Colonic mucosa (tissue), 4 donors: ENCODE measurements at places on chromosomes 2 and 18. TPM values are rescaled to one million over a fixed set of nuclear protein-coding genes. Genes with fewer than 3 reads are reported as not detected.

DNA sequence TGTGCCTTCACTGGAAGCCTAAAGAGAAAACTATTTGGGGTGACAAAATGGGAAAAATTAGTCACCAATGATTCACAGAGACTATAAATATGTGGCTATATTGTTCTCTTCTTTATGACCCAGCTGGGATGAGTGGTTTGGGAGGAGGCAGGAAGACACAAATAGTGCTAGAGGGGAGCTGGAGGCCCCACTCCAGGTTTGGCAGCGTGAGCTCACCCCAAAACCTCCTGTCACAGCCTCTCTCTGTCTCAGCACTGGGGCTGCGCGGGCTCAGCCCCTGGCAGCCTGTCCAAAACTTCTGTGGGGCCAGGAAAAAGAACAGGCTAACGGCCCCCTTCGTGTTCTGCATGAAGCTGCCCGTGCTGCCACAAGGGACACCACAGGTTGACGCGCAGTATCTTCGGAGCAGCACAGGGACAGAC lies 73.2 kb upstream of the LCLAT1 start:
- DNase-seq = no peak
- no peaks in the 10 kb centered on the region for H3K4me1 ChIP-seq
- H3K4me3 ChIP-seq = no peak overlapping the region
- no peaks in the 10 kb centered on the region for H3K36me3 ChIP-seq
- H3K27me3 ChIP-seq = no peaks in the 10 kb centered on the region

The POTEF gene
- total RNA-seq = not detected

DNA sequence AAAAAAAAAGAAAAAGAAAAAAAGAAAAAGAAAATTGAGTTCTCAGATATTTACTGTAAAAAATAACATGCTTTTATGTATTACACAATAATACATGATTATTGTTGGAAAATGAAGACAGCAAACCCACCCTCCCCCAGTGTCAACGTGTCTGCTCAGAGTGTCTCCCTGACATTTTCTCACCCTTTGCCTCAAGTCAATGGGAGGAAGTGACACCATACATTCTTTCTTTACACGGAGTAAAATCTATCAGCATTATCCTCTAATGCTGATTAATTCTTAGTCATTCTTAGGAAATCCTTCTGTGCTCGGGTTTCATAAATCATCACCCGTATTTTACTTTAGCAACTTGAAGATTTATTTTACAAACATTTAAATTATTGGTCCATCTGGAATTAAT lies 32.0 kb downstream of the CTAGE1 start:
- DNase-seq = no peak
- no peak overlapping the region for H3K27ac ChIP-seq
- H3K27me3 ChIP-seq = no peaks in the 10 kb centered on the region
- no peak overlapping the region for H3K4me3 ChIP-seq
- H3K36me3 ChIP-seq = no peaks in the 10 kb centered on the region
- no peaks in the 10 kb centered on the region for H3K4me1 ChIP-seq

The LRP1B gene
- total RNA-seq = 0.10 TPM

GRCh38 chr2:9329497-9329896 lies 93.8 kb downstream of the ITGB1BP1 start:
- H3K4me3 ChIP-seq = no peak overlapping the region
- H3K27ac ChIP-seq = no peak overlapping the region
- no peaks in the 10 kb centered on the region for H3K27me3 ChIP-seq
- DNase-seq = peak; percentile 57
- H3K36me3 ChIP-seq = no peaks in the 10 kb centered on the region
- H3K4me1 ChIP-seq = peaks cover under 1% of the 10 kb centered on the region

DNA sequence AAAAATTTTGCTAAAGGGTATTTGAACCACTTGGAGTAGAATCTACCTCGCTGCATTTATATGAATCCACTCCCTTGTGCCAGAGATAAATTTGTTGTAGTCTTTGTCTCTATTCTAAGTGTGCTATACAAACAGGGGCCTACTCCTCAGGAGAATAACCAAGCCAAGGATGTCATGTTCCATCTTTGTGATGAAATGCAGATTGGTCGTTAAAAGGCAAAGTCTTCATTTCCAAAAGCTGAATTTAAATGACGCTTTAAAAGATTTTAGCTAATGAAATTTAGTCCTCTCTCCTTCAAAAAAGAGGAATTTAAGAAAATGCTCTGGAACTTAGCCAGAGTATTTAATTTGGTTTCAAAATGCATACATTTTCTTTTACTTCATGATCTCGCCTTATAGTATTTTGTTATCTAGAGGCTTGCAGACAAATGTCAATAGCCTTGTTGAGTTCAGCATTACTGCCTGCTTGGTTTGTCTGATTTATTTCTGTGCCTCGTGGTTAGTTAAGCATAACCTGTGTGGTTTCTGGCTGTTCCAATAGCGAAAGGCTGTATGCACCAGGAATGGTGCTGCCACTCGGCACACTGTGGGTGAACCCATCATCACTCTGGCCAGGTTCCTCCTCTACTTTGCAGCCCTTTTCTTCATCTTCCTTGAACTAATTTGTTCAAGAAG lies 417.6 kb downstream of the ZNF521 start:
- no peak overlapping the region for H3K27ac ChIP-seq
- H3K4me1 ChIP-seq = no peaks in the 10 kb centered on the region
- H3K4me3 ChIP-seq = no peak overlapping the region
- DNase-seq = no peak

DNA sequence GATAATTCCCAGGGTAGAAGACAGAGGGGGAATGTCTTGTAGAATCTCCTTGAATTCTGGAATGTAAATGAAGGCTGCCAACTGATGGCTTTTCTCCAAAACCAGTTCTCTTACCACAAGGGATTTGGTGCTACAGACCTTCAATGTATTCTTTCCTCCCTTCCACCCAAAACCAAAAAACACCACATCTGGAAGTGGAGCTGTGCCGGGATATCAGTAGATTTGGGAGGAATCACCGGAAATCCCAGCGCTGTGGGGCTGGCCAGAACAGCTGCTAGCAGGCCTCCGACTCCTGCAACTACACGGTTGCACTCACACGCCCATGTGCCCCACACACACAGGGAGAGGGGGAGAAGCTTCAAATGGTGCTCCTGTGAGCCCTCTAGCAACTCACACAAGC lies 45.7 kb downstream of the RPL31 start:
- no peak overlapping the region for H3K4me3 ChIP-seq
- H3K27ac ChIP-seq = no peak overlapping the region
- no peak for DNase-seq
- H3K36me3 ChIP-seq = no peaks in the 10 kb centered on the region
- H3K27me3 ChIP-seq = no peaks in the 10 kb centered on the region

GRCh38 chr2:151543876-151544275 lies 134.2 kb downstream of the RIF1 start:
- H3K4me3 ChIP-seq = no peak overlapping the region
- no peak overlapping the region for H3K27ac ChIP-seq
- no peaks in the 10 kb centered on the region for H3K27me3 ChIP-seq

DNA sequence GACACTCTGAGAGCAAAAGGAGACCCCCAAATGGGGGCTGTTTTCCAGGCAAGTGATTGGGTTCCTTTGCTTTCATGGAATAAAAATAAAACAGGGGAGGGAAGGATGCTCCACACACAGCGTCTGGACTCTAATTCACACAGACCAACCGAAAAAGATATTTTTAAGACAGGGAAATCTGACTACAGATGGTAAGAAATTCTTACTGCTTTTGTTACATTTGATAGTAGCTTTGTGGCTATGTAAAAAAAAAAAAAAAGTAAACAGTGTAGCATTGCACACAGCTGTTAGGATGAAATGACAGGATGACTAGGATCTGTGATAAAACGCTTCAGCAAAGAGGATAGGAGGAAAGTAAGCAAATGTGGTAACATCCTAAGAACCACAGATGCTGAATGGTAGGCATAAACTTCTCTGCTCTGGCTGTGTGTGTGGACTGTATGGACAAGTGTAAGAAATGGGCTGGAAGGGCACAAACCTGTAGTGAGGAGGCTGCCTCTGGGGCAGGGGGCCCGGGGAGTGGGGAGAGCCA lies 207.6 kb downstream of the ANAPC1 start:
- no peaks in the 10 kb centered on the region for H3K27me3 ChIP-seq
- no peaks in the 10 kb centered on the region for H3K4me1 ChIP-seq
- no peak overlapping the region for H3K4me3 ChIP-seq
- no peak overlapping the region for H3K27ac ChIP-seq
- no peak for DNase-seq

DNA sequence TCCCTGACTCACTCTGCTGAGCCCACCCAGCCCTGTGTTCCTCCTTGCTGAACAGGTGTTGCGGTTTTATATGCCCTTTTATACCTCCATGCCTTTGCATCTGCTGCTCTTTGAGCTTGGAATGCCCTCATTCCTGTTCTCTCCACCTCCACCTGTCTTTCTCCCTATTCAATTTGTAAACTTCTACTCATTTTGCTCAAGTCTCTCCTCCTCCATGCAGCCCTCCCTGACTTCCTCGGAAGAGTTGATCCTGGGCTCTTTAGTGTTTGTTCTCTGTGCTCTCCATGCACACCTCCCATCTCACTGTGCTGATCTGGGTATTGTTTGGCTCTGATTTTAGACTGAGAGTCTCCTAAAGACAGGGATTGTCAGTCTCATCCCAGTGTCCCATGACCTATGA lies 7.2 kb upstream of the OTOF start:
- H3K4me1 ChIP-seq = no peaks in the 10 kb centered on the region
- no peak overlapping the region for H3K27ac ChIP-seq
- H3K4me3 ChIP-seq = no peak overlapping the region
- H3K27me3 ChIP-seq = no peaks in the 10 kb centered on the region

The CCDC141 gene
- 1.0 TPM for total RNA-seq

GRCh38 chr2:71530641-71531332 lies 77.4 kb downstream of the DYSF start:
- no peak overlapping the region for H3K4me3 ChIP-seq
- no peaks in the 10 kb centered on the region for H3K27me3 ChIP-seq
- DNase-seq = no peak
- H3K27ac ChIP-seq = no peak overlapping the region
- H3K4me1 ChIP-seq = no peaks in the 10 kb centered on the region

- no peak for DNase-seq
- H3K27me3 ChIP-seq = no peaks in the 10 kb centered on the region
- no peaks in the 10 kb centered on the region for H3K36me3 ChIP-seq
- H3K4me1 ChIP-seq = no peaks in the 10 kb centered on the region
Observed at GRCh38 chr2:215503381-215503780, 67.5 kb upstream of the FN1 start.

The HNMT gene
- total RNA-seq = 82.1 TPM

- H3K36me3 ChIP-seq = peaks cover 17% of the 10 kb centered on the region
- H3K4me1 ChIP-seq = peaks cover 12% of the 10 kb centered on the region
- H3K4me3 ChIP-seq = peak overlapping the region; percentile 96
- H3K27me3 ChIP-seq = no peaks in the 10 kb centered on the region
Observed at GRCh38 chr2:200861617-200862155, 2.8 kb downstream of the CLK1 start.

The RGPD3 gene
- total RNA-seq = 0.11 TPM

DNA sequence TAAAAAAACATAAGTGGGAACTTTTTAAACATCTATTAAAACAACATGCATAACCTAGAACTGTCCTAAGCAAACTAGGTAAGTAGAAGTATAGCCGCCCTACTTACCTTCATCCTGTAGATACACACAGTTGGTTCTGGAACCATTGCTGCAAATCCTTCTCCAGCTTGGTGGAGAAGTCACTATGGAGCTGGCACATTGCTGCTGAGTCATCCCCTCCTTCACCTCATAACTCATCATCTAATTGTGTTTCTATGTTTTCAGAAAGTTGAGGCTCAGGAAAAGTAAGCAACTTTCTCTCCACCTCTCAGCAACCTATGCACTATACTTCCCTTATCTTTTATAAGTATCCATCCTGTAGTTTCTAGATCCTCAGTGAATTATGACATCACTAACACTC lies 269.8 kb upstream of the MMADHC start:
- H3K4me3 ChIP-seq = no peak overlapping the region
- no peaks in the 10 kb centered on the region for H3K36me3 ChIP-seq
- DNase-seq = no peak
- H3K4me1 ChIP-seq = no peaks in the 10 kb centered on the region
- H3K27me3 ChIP-seq = no peaks in the 10 kb centered on the region

GRCh38 chr18:11654736-11655605 lies 34.1 kb upstream of the GNAL start:
- peak; percentile 59 for DNase-seq
- H3K27ac ChIP-seq = no peak overlapping the region
- H3K4me3 ChIP-seq = no peak overlapping the region
- H3K36me3 ChIP-seq = no peaks in the 10 kb centered on the region

The UGT1A10 gene
- total RNA-seq = 82.9 TPM

- no peak for DNase-seq
- no peak overlapping the region for H3K27ac ChIP-seq
- H3K4me3 ChIP-seq = no peak overlapping the region
- H3K36me3 ChIP-seq = no peaks in the 10 kb centered on the region
- H3K4me1 ChIP-seq = peaks cover 5% of the 10 kb centered on the region
Observed at GRCh38 chr2:24579053-24579803, 88.2 kb downstream of the NCOA1 start.
